ENCODE measurements at places on chromosomes 5 and 9.

- no peak for DNase-seq
Measured at GRCh38 chr5:175261526-175261925, 182.5 kb downstream of the DRD1 start.

GRCh38 chr5:1736889-1737711 is 62.5 kb downstream of the MRPL36 start:
- no peak for DNase-seq

DNA sequence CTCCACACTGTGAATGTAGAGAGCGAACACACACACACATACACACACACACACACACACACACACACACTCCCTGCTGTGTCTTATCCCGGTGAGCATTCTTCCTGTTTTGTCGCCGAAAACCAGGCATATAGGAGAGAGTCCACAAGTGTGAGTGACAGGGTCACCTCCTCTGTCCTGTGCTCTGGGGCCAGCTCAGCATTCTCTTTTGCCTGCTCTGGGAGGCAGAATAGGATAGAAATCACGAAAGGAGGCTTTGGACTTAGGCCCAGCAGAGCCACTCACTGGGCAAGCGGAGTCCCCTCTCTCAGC is 3.0 kb downstream of the LAMC3 start:
- no peak for DNase-seq

DNA sequence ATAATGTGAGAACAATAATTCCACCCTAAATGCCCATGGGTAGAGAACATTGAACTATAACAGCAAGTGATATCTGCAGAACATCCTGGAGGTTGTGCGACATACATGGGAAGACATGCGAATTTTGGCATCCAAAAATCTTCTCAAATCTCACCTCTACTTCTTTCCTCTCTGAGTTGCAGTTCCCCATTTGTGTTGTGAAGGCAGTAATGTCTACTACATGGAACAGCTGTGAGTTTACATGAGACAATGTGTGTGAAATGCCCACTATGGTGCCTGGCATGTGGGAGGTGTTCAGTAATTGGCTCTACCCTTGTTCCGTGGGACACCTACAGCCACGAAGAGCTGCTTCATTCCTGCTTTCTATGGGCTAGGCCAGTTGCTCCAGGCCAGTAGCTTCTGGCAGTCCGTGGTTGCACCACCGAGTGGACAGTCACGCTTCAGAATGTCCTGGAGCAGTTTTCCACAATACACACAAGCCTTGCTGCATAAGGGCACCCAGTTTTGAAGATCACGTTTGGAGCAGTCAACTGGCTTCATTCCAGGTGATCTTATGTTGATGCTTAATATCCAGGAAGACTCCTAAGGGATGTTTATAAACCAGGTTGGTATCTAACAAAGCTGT is 297.7 kb downstream of the DEPDC1B start:
- no peak for DNase-seq

- no peak for DNase-seq
Measured at GRCh38 chr5:9617221-9617620, 12.9 kb downstream of the TAS2R1 start.

DNA sequence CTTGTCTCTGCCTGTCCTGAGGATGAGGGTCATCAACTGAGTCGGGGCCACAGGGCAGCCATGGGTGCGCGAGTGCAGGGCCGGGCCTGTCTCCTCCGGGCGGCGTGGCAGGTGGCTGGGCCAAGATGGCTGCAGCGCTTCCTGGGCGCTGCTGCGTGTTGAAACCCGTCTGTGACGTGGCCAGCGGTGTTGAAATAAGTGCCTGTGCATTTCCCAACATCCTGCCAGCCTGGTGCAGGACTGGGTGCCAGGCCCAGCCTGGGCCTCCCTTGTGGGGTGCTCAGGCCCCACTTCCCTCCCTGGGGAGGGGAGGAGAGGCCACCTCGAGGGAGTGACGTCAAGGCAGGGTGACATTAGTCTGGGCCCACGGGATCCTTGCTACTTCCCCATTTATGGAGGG is 45.5 kb downstream of the RXRA start:
- DNase-seq, result no peak

DNA sequence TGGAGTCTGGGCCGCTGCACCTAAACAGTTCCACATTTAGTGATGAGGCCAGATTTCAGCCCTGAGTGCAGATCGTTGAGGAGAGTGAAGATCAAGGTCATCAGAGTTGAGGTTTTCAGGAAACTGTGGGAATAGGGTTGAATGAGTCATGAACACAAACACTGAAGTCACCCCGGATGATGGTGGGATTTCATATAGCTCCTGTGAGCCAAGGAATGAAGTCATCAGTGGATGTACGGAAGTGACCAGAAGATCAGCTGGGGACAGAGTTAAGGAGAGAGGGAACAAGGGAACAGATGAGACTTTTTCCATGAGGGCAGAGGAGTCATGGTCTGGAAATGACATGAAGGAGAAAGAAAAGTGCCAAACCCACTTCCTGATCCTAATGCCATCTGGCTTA is 36.5 kb downstream of the PALM2AKAP2 start:
- no peak for DNase-seq

GRCh38 chr5:146076455-146076854 is 28.9 kb downstream of the PLAC8L1 start:
- no peak for DNase-seq

DNA sequence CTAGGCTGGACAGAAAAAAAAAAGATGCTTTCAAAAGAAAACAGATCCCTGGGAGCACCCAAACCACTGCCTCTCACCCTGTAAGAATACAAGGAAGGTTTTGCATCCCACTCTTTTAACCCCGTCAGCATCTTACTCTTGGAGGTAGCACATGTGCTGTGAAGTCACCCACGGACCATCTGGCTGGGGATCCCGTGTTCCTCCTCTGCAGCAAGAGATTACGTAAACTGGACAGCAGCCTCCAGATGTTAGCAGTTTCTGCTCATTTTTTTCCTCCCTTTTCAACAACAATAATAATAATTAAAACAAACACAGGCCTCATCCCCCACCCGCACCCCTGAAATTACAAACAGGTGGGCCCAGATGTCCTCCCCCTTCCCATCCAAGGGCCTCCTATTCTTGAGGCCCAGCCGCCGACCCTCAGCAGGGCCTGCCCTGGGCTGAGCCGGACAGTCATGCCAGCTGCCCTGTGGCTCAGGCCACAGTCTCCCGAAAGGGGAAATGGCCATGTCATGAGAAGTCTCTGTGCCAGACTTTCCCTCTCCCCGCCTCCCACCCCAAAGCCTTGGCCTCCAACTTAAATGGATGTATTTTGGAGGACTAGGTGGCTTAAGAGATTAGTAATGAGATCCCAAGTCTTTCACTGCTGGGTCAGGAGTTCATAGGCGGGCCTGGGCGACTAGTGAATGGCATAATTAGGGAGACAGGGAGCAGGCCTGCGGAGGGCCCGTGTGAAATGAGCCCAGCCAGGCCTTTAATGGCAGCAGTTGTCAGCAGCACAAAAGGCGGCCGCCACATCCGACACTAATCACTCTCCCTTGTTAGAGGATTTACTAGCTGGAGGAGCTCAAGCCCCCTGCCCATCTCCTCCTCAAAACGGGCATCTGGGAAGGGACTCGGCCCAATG is 165.1 kb downstream of the PAPPA start:
- no peak for DNase-seq

GRCh38 chr9:100029251-100029650 is 69.5 kb downstream of the ERP44 start:
- DNase-seq, result no peak

DNA sequence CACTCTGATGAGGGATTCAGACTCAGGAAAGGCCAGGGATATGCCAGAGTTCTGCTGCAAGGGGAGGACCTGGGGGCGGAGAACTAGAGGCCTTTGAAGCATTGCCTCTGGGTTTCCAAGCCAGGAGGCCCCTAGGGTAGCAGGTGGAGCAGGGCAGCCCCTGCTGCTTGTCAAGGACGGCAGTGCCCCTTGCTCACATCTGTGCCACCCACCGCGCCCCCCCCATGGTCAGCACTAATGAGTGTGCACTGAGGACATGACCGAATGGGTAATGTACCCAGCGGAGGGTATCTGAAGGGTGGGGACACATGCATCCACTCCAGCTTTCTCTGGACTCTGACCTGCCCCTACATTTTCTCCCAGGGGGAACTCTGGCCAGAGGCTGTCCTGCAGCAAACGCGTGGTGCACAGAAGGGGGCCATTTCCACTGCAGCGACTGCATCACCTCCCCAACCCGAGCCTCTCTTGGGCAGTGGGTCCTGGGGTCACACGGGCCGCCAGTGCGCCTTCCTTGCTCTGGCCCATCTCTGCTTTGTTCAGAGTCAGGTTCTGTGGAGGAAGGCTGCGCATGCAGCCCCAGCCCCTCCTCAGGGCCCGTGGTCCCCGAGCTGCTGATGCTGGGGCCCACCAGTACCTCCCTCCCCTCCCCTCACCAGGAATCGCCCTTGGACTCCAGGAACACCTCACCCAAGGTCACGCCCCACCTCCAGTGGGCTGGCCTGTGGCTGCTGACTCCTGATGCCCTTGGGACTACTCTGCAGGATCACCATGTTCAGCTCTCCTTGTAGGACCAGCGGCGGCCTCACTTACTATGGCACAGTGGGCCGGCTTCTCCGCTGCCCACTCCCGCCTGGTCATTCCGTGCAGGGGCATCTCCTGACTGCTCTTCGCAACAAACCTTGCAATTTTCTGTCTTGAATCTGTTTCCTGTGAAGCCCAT is 31.2 kb downstream of the STC2 start:
- no peak for DNase-seq

DNA sequence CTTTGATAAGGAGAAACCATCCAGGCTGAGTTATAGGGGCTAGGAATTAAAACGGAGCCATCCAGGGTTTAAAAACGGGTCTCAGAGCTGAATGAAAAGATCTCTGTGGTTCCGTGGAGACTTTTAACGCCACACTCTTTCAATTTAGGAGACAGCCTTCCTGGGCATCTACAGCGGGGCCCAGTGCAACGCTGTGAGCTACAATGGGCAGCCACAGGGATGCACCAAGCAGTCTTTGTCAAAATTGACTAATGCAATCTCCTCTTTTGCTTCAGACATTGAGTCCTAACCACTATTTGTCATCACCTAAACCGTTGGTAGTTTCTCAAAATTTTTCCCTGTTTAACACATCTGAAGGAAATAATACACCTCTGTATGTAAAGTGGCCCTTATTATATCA is 96.6 kb upstream of the ABCA1 start:
- DNase-seq, result no peak
